ENCODE measurements at places on chromosomes 3 and 15.

DNA sequence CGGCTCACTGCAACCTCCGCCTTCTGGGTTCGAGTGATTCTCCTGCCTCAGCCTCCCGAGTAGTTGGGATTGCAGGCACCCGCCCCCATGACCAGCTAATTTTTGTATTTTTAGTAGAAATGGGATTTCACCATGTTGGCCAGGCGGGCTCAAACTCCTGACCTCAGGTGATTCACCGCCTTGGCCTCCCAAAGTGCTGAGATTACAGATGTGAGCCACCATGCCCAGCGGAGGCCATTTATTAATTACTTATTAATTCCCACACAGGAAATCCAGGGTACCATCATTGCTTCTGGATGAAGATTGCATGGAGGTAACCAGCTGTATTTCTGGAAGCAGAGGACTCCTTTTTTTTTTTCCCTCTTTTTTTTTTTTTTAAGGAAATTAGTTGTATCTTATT is 37.8 kb downstream of the MAP4 start:
- no peak for DNase-seq

GRCh38 chr15:27575521-27575920 is 523.6 kb downstream of the OCA2 start:
- DNase-seq: no peak

- no peak for DNase-seq
These were observed 116.0 kb downstream of the FOXB1 start for GRCh38 chr15:60120100-60120499.

DNA sequence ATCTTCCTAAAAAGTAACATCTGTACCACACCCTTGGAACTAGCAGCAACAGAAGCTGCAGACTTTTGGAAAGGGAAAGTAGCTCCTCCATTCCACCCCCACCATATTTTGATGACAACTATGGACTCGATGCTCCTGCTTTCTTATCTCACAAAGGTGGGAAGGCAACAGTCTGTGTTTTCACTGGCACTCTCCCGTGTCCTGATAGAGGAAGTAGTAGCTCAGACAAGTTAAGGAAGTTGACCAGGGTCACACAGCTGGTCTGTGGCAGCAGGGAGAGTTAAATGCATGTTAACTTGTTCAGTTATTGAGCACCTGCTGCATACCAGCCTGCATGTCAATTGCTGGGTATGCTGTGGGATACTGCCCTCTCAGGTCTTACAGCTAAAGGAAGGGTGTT is 33.1 kb downstream of the BHLHE40 start:
- DNase-seq: no peak
